ENCODE measurements at places on chromosomes 13 and 19.

GRCh38 chr19:33819506-33819879 lies 22.8 kb downstream of the KCTD15 start:
- DNase-seq: no peak

GRCh38 chr13:101474419-101474957 lies 22.0 kb downstream of the ITGBL1 start:
- no peak for DNase-seq

- DNase-seq: no peak
Measured at GRCh38 chr13:24899601-24900000, 135.6 kb downstream of the RNF17 start.

- DNase-seq: no peak
Measured at GRCh38 chr13:33262062-33262487, 23.5 kb downstream of the STARD13 start.

DNA sequence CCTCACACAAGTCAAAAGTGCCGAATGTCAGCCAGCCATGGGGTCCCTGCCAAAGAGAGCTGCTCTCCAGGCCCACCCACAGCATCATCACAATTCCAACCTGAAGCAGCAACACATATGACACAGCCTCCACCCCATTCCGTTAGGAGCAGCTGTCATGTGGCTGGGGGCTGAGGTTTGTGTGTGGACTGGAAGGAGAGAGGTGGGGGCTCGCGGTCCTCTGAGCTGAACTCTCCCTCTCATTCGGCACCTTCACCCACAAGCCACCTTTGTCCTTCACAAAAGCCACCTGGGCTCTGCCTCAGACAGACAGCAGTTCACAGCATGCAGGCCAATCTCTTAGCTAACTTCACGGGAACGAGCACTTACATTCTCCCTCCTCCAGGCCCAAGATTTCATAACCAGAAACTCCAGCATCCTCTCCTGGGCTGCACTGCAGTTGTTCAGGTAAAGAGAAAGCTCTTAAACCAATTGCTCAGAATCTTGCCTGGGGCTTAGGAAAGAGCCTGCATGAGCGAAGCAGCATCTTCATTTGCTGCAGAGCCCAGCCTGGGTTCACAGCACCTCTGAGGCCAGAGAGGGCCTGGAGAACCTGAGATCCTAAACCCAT lies 7.2 kb downstream of the RAB20 start:
- DNase-seq: no peak

GRCh38 chr13:80921971-80922370 lies 581.0 kb upstream of the SPRY2 start:
- DNase-seq: no peak

DNA sequence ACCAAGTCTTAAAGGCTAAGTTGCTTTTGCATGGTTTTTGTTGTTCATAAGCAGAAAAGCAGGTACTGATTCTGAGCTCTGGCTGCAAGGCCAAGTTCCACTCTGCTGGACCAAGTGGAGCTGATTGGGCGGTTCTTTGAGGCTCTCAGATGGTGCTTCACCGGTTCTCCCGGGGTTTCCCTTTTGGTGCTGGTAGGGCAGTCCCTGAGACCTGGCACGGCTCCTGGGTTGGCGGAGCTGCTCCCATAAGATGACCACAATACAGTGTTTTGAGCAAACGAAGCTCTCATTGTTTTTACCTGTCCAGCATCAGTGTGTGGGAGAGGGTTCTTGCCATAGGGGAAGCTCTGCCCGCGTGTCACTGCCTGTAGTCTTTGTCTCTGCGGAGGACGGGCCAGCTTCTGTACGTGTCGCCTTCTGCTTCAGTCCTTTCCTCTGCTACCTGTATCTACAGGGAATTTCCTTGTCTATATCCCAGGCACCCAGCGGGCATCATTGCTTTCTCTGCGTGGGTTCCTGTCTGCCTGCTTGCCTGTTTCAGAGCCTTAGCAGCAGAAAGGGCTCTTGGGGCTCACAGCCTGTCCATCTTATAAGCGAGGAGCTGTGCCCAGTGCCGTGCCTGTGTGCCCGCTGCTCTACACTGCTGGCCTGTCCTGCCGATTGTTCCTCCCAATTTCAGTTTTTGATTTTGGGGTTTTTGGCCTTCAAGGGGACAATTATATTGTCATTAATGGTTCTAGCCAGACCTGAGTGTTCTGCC lies 2.3 kb downstream of the U2AF2 start:
- no peak for DNase-seq

GRCh38 chr13:53144826-53145225 lies 116.2 kb downstream of the OLFM4 start:
- no peak for DNase-seq

GRCh38 chr13:113493315-113493951 lies 2.9 kb upstream of the DCUN1D2 start:
- no peak for DNase-seq

Measured in forelimb muscle (tissue), 1 donor.